ENCODE measurements at places on chromosomes 6 and 20. TPM values are rescaled to one million over a fixed set of nuclear protein-coding genes. Genes with fewer than 3 reads are reported as not detected.

Gene GSTA4
- 8.5 TPM for total RNA-seq

Gene TAGAP
- not detected for total RNA-seq

Gene FAM83D
- total RNA-seq = 74.4 TPM

Gene DCBLD1
- 37.2 TPM for total RNA-seq

Gene RUNX2
- 1.2 TPM for total RNA-seq

Gene FIG4
- total RNA-seq = 4.0 TPM

Gene MACROD2
- 0.74 TPM for total RNA-seq

Gene ZDHHC14
- 2.9 TPM for total RNA-seq

Gene SLC2A4RG
- 97.3 TPM for total RNA-seq

Gene TTK
- total RNA-seq = 17.1 TPM

Gene DNAH8
- total RNA-seq = not detected

Gene EEF1A2
- total RNA-seq = 147 TPM

Gene KCNQ5
- 1.6 TPM for total RNA-seq

Gene SPINT3
- not detected for total RNA-seq

Gene TRIM31
- 1.2 TPM for total RNA-seq

Gene ARMC2
- 2.8 TPM for total RNA-seq

Gene BMP2
- total RNA-seq = 0.47 TPM

Gene EFCAB8
- not detected for total RNA-seq

Gene TUBB2B
- 13.4 TPM for total RNA-seq

Gene PRND
- not detected for total RNA-seq

Gene TNNC2
- not detected for total RNA-seq

Gene OR2H2
- total RNA-seq = not detected

Gene RGL2
- total RNA-seq = 13.4 TPM

Gene NRSN1
- total RNA-seq = not detected

Gene MAK
- 0.17 TPM for total RNA-seq

Gene BMP7
- total RNA-seq = 0.72 TPM

Gene KAT14
- total RNA-seq = 10.2 TPM

Gene WFDC12
- not detected for total RNA-seq

Gene TPD52L1
- 50.6 TPM for total RNA-seq

Gene ERMARD
- total RNA-seq = 7.9 TPM

Gene PNPLA1
- not detected for total RNA-seq

Gene GNL1
- total RNA-seq = 33.8 TPM

Gene BMP5
- total RNA-seq = not detected

Gene HINT3
- total RNA-seq = 7.4 TPM
